ENCODE measurements at places on chromosomes 11 and 22.

GRCh38 chr11:93131709-93132108 is 66.1 kb downstream of the SLC36A4 start:
- no peak for DNase-seq

- DNase-seq: no peak
Observed at GRCh38 chr11:2178906-2179494, 7.4 kb upstream of the TH start.

DNA sequence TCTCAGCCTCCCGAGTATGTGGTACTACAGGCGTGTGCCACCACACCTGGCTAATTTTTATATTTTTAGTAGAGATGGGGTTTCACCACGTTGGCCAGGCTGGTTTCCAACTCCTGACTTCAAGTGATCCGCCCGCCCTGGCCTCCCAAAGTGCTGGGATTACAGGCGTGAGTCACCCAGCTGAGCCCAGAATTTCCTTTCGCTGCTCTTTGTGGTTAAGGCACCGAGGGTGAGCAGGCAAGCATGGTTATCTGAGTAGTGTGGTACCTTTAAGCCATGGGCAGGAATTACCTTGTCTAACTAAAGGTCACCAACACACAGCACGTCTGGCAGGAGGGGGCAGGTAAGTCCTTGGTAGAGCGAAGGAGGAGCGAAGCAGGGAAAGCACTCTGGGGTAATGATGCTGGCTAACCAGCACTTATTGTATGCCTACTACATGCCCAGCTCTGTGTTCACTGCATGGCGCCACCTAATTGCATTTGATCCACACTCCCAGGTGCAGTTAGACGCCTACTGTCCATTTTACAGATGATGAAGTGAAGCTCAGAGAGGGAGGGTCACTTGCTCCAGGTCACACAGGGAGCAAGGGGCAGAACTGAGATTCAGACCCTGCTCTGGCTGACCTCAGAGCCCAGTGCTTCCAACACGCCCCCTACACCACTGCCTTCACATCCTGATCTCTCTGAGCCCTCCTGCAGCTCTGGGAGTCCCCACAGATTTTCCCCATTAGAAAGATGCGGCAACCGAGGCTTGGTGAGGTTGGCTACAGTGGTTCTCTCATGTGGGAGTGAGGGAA is 45.7 kb downstream of the TRIOBP start:
- no peak for DNase-seq

DNA sequence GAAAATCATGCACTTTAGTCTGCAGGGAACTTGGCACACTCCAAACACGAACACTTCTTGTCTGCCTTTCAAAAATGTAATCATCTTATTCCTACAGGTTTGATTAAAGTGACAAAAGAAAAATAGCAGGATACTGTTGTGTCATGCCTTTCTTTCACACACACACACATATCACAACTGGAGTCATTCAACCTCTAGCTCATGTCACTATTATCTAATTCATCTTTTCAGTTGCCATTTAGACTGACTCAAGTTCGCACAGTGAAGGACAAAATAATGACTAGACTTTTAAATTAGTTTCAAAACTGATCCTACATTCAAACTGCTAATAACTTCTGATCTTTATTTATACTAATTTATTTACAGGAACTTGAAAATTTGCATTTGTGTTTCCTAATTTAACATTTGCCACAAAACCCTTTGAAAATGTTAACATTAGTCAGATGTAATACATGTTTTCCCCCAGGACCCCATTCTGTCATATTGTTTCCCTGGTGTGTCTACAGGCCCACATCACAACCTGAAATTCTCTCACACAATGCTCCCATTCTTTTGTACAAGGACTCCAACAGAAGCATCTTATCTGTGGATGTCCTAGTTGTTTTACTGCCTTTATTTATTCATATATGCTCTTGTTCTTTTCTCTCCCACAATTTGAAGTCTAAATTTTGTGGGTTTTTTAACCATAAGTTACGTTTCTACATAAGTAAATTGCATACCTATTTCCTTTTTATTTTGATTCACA is 171.1 kb downstream of the GRIA4 start:
- no peak for DNase-seq

- DNase-seq: peak; percentile 86
Observed at GRCh38 chr22:29072193-29072978, 449 bp upstream of the KREMEN1 start.

- no peak for DNase-seq
Observed at GRCh38 chr22:45014654-45015053, 4.8 kb upstream of the PHF21B start.

GRCh38 chr11:104092744-104093143 is 56.3 kb downstream of the DDI1 start:
- DNase-seq: no peak

DNA sequence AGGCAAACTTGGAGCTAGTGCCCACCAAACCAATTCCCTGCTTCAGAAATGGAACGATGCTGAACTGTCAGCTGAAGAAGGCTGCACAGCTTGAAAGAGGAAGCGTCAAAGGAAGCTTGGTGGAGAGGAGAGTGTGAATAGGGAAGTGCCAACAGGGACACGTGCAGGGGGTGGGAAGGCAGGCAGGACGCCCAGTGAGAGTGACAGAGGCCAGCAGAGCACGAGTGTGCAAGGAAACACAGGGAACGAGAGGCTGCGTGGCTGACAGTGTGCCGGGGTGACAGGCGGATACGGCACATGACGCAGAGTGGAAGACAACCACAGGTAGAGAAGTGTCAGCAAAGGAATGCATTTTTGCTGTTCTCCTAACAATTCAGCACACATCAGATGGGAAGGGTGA is 196.4 kb downstream of the LARGE1 start:
- no peak for DNase-seq

GRCh38 chr11:16184588-16184987 is 171.8 kb downstream of the SOX6 start:
- DNase-seq: no peak

DNA sequence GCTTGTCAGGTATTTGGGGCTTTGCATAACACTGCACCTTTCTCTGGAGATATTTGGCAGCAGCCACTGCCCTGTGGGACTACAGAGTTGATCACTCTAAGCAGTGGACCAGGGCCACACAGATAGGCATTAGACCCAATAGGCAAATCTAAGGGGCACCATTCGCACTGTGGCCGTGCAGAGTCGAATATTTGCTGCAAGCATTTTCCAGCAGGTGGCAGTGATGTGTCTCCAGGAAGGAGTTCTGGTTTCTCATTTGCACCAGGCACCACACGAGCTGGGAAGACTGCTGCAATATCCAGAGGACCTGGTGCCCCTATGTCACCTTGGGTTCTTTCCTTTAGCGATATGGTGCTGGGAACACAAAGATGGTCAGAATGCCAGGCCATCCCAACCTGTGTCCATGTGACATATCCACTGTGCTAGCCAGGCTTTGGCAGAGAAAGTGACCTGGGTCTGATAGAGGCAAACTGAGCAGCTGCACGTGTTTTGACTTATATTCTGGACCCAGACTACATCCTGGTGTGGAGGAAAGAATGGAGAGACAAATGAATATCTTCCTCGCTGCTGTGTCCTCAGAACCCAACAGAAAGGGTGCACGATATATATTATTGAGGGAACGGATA is 318.7 kb downstream of the BUD13 start:
- peak; percentile 56 for DNase-seq

- no peak for DNase-seq
Observed at GRCh38 chr22:38871360-38872171, 450 bp downstream of the CBX6 start.

GRCh38 chr11:44988111-44988510 is 37.4 kb upstream of the TP53I11 start:
- no peak for DNase-seq

Measured in GM12865 (cell line).